H9 (cell line): ENCODE measurements at places on chromosomes 3 and 15. TPM values are rescaled to one million over a fixed set of nuclear protein-coding genes. Genes with fewer than 3 reads are reported as not detected.

DNA sequence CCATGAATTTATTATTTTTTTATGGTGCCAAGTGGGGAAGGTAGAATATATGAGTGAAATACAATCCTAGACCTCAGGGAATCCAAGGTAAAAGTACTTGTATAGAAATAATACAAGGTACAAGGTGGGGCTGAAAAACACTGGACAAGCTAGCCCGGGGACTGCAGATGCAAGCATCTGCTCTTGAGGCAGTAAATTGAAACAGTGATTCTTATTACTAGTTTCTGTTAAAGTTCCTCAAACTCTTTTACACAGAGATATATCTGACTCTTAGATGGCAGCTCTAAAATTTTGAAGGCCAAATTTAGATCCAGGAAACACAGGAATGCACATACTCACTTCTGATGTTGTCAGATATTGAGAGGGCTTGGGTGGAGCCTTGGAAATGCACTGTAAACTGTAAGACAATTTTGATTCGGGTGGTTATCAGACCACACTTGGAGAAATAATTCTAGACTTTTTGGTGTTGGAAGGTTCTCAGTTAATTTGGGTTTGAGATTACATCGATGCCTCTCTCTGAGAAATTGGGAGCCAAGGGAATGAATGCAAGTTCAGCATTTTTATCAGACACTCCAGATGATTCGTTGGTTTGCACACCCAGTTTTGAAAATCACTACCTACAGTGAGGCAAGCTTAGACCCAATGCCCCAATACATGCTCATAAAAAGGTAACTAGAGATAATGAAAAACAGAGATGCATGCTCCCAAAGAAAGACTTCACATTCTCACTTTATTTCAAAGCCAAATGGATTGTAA is 7.3 kb downstream of the TP63 start:
- H3K36me3 ChIP-seq, result no peaks in the 10 kb centered on the region
- H3K27me3 ChIP-seq, result no peaks in the 10 kb centered on the region
- peaks cover 2% of the 10 kb centered on the region; the same call in 1 of the 2 replicates for H3K4me1 ChIP-seq
- no peak overlapping the region for H3K27ac ChIP-seq

DNA sequence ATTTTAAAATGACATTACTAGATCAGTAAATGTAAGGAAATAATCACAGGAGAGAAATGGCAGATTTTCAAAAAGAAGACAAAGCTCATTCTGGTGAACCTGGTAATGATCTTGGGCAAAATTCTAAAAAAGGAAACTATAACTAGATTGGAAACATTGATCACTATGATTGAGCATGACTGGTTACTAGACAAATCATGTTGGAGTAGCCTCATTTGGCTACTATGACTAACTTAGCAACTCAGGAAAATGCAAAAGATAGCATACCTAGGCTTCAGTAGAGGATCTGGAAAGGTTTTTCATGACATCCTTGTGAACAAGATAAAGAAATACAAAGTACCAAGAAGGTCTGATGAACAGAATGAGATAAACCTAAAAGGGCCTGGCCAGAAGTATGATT is 7.6 kb upstream of the TMF1 start:
- H3K36me3 ChIP-seq, result peaks cover 33% of the 10 kb centered on the region
- H3K4me3 ChIP-seq, result no peak overlapping the region
- no peak for DNase-seq
- no peak overlapping the region for H3K27ac ChIP-seq
- H3K4me1 ChIP-seq, result no peaks in the 10 kb centered on the region

Gene C3orf22
- not detected in 2 replicates for total RNA-seq

Gene LYZL4
- total RNA-seq, result not detected in 2 replicates

Gene SYNPR
- total RNA-seq, result 0.17 and 0.64 TPM in 2 replicates
